ENCODE measurements at places on chromosomes 4 and X.

DNA sequence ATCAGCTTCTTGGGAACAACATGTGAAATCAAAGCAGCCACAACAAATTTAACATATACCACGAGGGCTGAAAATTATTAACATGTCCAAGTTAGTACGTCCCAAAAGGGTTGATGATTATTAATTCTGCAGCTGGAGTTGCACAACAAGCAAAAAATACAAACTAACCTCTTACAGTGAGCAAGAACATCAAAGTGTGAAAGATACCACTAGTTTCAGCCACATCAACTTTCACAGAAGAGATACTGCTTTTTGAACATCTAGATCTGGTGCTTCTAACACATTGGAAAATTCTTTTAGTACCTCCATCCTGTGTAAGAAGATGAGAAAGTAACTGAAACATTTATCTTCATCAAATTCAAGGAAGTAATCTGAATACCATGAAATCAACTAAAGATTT lies 334.1 kb downstream of the PCDH7 start:
- no peak for DNase-seq

DNA sequence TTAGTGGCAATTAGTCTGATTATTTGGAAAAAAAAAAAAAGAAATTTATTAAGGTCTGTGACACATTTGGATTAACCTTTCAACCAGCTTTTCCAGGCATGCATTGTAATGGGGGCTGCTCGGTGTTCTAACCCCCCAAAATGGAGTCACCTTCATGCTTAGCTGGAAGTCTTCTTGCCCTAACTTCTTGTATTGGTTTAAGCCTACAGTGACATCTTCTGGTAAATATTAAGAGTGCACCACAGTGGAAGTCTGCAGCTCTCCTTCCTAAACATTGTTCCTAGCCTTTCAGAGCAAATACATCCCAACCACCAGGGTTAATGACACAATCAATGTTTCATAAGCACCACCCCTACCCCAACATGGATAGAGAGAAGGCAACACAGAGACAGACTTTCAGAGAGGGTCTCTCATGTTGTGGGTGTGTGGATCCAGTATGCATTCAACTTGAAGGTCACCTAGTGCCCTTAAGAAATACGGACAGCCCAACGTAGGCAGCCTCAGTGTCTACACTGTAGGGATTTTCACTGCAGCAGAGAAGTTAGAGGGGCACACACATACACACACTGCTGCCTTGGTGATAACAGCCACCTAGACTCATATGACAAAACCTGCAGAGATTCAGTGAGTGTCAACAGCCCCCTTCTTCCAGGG lies 142.9 kb upstream of the MBNL3 start:
- no peak for DNase-seq

- no peak for DNase-seq
Measured at GRCh38 chrX:69466546-69466945, 37.6 kb upstream of the NALF2 start.

DNA sequence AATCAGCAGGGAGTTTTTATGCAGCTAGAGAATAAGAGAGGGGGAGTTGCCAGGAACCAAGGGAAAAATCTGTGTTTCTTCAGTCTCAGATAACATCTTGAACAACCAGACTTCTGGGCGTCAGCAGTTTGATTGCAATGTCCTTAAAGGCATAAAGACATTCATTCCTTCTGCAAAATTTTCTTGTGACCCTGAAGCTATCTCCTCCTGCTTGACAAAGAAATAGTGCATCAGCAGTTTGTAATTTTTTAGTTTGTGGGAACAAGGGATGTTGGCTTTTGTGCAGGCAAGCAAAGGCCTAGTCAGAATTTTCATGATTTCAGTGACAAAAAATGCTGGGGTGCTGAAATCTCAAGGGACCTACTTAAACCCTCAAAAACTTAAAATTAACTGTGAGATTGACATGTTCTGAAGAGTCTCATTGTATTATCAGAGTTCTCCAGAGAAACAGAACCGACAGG lies 125.8 kb upstream of the UNC5C start:
- no peak for DNase-seq

Measured in stimulated activated CD8-positive, alpha-beta memory T cell treated with anti-CD3 and anti-CD28 coated beads, Interleukin-4, amount 100 ng/mL, for 4 hours (primary cell).